Hepatocyte (in vitro differentiated cells): ENCODE measurements at places on chromosomes 7 and 10. TPM values are rescaled to one million over a fixed set of nuclear protein-coding genes. Genes with fewer than 3 reads are reported as not detected.
A peak's percentile ranks its signal among the peaks of the same experiment; 100 is the strongest.

PCLO gene
- total RNA-seq: 4.2 and 8.1 TPM in 2 replicates

DNA sequence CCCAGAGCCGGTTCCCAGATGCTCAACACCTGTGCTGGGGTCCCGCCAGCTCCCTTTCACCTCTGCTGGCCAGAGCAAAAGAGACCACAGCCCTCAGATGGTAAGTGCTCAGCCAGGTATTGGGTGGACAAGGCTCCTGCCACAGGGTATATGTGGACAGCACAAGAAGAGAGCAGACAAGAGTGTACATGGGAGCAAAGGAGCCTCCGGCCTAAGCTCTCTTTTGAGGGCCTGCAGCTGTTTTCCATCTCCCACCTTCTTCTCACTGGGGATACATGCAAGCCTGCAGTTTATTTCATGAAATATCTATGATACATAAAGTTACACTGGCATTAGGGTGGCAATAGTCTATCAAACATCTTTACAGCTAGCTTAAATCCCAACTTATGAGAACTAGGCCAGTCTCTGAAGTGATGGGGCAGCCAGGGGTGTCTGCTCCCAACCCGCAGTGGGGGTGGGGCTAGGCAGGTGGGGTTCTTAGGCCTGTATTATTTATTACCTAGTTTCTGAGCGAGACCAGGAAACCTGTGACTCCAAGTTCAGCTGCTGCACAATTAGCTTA is 50.4 kb upstream of the DDC start:
- DNase-seq: no peak

GRCh38 chr10:60759181-60759580 is 19.1 kb upstream of the CDK1 start:
- no peak for DNase-seq

DNAJC9 gene
- 24.5 and 27.2 TPM in 2 replicates for total RNA-seq

- no peak for DNase-seq
These were observed 21.1 kb downstream of the FRMD4A start for GRCh38 chr10:14309593-14309992.

DNA sequence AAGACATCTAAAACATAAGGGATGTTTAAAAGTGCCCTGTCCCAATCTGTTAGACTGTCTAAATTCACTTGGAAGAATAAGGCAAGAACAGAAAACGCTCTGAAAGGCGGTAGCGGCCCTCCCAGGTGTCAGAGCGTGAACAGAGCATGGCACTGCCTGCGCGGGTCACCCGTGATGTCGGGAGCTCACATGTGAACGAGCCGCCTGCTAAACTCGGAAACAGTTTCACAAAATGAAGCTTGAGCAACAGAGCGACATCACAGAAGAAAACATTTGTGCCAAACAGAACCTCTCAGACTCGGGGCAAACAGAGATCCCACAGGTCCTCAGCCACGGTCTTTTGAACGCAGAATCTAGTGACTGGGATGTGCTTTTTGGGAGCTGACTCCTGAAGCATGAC is 12.8 kb downstream of the BRI3 start:
- no peak for DNase-seq

SGCE gene
- total RNA-seq: 64.5 and 77.6 TPM in 2 replicates

GRCh38 chr7:4726566-4726965 is 44.5 kb downstream of the FOXK1 start:
- no peak for DNase-seq

DNA sequence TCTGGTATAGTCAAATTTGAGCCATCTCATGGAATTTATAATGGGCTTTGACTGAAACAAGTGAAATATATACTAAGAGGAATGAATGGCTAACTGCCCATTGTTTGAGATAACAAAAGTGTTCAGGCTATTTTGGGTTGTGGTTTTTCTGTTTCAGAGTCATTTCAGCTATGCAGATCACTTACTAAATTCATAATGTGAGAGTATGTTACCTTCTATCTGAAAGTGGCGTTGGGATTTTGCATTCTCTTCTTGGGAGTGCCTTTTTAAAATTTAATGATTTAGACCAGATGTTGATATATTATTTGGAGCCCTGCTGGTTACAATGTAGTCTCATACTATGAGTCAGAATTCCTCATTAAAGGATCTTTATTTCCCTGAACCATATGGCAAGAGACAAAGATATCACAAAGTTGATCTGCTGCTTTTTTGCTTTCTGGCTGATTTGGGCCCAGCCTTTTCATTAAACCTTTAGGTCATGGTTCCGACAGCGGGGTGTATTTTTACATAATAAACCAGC is 10.4 kb downstream of the VCL start:
- DNase-seq: no peak

RAB19 gene
- total RNA-seq: 2.6 and 4.2 TPM in 2 replicates

EMX2 gene
- 0.12 TPM in 1 of 2 replicates, not detected in the other for total RNA-seq

GRCh38 chr7:146956321-146956720 is 839.7 kb downstream of the CNTNAP2 start:
- no peak for DNase-seq

GRCh38 chr10:32171204-32171603 is 115.0 kb upstream of the KIF5B start:
- DNase-seq: peak; percentile 37

EFCAB10 gene
- total RNA-seq: 0.12 TPM in 1 of 2 replicates, not detected in the other

ERVW-1 gene
- total RNA-seq: 0.37 TPM in 1 of 2 replicates, not detected in the other

GRCh38 chr7:27873981-27874957 is 134.3 kb downstream of the TAX1BP1 start:
- DNase-seq: no peak

THSD7A gene
- total RNA-seq: 6.9 and 8.3 TPM in 2 replicates

PRPS1L1 gene
- not detected in 2 replicates for total RNA-seq

DNA sequence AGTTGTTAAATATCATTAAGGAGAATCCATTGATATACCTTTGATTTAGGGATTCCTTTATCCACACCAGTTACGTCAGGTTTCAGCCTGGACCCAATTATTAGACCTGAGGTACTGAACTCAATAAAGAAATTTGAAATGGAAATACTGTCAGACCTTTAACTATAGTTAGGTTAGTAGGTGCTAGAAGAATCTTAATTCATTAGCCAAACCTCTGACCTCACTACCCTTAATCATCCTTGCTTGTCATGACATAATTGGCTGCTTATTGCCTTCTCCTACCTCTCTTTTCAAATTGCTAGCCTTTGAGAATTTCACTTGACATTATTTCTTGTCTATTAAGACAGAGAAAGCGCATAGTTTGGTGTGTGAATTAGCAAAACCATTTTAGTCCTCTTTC is 27.1 kb downstream of the SMNDC1 start:
- no peak for DNase-seq

SPDYE2 gene
- total RNA-seq: not detected in 2 replicates

DNA sequence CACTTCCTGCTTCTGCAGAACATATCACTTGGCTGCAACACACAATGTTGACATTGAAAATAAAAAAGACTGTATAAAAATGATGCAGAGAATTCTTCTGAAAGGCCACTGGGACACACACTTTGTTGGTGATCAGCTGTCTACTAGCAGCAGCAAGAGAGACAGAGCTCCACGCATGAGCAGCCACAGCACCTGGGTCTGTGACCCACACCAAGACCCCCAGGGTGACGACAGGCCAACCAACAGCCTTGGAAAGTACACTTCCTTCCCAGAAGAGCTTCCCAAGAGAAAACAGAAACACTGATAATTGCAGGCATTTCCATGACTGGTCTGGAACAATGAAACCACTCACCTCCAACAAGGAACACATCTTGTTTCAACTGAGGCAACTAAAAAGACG is 239.0 kb downstream of the DIP2C start:
- no peak for DNase-seq

RELN gene
- 16.3 and 22.0 TPM in 2 replicates for total RNA-seq

EBF3 gene
- 0.40 and 0.77 TPM in 2 replicates for total RNA-seq
